NT2/D1 (cell line): ENCODE measurements at places on chromosomes 12 and 14.

DNA sequence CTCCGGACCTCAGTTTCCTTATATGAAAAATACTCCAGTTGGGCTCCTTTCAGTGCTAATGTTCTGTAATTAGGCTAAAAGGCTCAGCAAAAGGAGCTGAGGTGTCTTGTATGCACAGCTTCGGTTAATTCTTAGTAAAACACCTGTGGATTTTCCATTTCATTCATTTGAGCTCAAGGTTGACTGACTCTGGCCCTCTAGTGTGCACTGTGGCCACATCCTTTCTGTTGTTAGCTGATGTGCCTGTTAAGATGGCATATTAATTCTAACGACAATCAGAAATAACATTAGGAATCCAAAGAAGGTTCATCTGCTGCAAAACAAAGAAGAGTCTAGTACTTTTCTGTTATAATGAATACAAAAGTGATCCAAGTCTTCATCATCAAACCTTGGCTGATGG, 45.6 kb downstream of the UNC79 start:
- DNase-seq = no peak

DNA sequence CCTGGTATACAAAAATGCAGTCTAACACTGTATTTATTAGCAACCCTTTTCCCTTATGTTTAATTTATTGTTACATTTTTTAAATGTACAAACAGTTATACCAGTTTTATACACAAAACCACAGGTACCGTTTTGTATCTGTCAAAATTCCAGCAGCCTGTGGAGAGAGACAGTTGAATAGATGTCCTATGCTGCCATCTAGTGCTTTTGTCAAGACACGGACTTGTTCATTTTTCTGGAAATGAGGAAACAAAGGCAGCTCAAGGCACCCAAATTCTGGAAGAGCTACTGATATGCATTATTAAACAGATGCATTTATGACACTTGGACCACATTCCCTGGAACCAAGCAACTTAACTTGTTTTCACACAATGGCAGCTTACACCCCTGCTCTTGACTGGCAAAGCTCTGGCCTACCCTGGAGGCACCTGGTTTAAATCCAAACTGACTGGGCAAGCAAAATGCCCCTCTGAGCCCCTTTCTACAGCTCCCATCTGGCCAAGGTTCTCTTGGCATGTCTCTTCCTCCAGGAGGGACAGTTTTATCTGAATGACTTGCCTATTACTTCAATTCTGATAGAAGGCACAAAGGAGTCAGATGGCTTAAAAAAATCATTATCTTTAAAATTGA, 286.9 kb upstream of the PRKD1 start:
- peak; percentile 30 for DNase-seq

GRCh38 chr12:41439801-41440200, 251.7 kb downstream of the PDZRN4 start:
- no peak for DNase-seq

GRCh38 chr14:44663136-44663535, 156.1 kb upstream of the FSCB start:
- no peak for DNase-seq

DNA sequence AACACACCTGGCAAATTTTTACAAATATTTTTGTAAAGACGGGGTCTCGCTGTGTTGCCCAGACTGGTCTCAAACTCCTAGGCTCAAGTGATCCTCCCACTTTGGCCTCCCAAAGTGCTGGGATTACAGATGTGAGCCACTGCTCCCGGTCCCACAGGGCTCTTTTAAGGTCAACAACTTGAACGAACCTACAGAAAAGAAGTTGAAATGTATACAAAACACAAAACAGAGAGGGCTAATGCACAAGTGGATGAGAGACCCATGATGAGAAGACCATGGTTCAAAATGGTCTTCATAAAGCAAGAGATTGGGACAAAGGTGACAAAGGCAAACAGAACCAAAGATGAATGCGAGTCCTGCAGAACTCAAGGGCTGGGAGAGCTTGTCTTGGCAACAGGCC, 91.4 kb downstream of the CALM1 start:
- DNase-seq = no peak

- DNase-seq = no peak
Measured at GRCh38 chr12:28498850-28499249, 308.6 kb downstream of the CCDC91 start.

DNA sequence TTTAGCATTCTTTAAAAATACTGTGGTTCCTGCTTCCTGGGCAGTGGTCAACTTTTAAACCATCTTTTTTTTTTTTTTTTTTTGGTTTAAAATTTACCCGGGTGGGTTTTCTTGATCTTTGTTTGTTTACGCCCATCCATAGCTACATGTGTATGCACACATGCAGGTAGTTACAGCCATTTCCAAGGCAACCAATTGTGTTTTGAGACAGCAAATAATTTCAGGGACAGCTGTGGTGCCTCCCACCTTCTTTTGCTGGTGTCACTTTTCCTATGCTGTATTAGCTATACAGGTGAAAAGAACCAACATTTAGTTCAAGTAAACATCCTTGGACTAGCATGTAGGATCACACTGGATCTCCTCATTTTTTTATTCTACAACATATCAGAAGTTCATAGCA, 52.0 kb upstream of the PSMA6 start:
- DNase-seq = no peak

GRCh38 chr12:75923964-75924666, 107.5 kb downstream of the PHLDA1 start:
- DNase-seq = no peak

DNA sequence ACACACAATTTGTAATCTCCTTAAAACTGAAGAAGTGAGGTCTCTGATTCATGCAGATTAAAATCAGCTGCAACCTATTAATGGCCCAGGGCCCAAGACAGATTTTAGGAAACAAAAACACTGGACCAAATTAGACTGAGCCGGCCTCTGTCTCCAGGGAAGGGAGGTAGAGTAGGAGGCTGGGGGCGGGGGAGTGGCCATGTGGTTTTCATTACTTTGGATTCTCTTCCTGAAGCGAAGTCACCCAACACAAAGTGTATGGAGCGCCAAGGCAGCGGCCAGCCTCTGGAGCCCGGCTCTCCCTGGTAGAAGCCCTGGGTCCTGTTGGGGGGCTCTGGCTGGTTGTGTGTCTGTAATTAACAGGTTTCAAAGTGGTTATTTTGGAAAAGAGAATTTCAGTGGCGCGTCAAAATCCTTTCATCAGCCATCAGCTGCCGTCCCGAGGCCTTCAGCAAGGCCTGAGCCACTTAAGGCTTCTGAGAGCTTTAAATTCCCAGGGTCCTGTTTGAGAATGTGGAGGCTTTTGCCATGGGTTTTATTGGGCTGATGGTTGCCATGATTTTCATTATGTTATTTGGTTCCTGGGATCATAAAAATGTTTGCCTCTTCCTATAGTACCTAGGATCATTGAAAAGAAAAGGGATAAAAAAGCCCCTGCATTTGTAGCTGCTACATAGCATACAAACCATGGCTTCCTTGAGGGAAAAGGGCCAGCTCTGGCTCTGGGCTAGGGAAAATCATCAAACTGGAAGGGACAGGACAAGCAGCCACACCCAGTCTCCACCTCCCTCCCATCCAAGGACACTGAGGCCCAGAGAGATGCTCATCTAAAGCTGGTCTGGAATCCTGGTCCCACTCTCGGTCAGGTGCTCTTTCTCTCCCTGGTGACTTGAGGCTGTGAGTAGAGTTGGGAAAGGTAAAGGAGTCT, 282.4 kb downstream of the ZFP36L1 start:
- DNase-seq = no peak

- no peak for DNase-seq
Measured at GRCh38 chr12:80178846-80179245, 79.5 kb downstream of the OTOGL start.

- DNase-seq = no peak
Measured at GRCh38 chr14:81455390-81455789, 55.3 kb upstream of the STON2 start.

GRCh38 chr14:88576222-88576621, 13.4 kb downstream of the ZC3H14 start:
- no peak for DNase-seq

DNA sequence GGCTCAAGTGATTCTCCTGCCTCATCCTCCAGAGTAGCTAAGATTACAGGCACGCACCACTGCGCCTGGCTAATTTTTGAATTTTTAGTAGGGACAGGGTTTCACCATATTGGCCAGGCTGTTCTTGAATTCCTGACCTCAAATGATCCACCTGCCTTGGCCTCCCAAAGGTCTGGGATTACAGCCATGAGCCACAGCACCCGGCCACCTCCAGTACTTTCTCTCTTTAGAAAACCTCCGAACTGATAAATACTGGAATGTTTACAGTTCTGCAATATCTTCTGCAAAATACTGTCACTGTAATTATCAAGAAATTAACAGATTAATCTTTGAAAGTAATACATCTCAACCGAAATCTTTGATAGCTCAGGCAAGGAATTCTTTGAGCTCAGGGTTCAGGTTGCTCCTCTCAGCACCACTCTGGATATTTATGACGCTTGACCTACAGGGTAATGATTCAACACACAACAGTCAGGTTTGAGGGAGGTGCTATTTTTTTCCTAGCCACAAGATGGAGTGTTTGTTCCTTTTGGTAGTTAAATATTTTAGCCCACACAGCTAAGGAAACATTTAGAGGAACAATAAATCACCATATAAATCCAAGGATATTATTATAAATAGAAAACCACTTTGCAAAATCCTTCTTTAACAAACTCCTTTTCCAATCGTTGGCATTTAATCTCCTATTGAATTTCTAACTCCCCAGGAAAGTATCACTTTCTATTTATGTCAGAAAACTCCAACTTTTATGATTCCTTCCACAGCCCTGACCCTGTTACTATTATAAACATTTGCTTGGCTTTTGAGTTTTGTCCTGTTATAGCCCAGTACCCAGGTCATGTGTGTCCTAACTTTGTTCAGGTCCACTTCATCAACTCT, 48.6 kb upstream of the GTF2A1 start:
- DNase-seq = peak; percentile 16

DNA sequence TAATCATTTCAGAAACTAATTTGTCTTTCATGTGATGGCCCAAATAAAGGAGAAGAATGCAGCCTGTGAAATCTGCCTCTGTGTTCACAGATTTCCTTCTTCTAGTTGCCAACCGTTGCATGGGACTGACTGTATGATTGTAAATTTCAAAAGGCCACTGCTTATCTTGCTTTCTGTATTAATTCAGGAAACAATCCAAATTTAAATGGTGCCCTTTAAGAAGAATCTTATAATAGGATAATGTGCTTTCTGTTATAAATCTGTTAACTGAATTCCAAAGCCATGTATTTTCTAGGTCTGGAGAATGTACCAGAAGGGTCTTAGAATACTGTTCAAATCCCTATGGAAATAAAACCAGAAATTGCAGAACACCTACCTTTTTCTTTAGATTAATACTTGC, 58.6 kb upstream of the ATP2A2 start:
- no peak for DNase-seq

- DNase-seq = no peak
Measured at GRCh38 chr14:35384455-35385041, 20.0 kb downstream of the NFKBIA start.

GRCh38 chr14:92465353-92466055, 48.1 kb upstream of the RIN3 start:
- DNase-seq = no peak

DNA sequence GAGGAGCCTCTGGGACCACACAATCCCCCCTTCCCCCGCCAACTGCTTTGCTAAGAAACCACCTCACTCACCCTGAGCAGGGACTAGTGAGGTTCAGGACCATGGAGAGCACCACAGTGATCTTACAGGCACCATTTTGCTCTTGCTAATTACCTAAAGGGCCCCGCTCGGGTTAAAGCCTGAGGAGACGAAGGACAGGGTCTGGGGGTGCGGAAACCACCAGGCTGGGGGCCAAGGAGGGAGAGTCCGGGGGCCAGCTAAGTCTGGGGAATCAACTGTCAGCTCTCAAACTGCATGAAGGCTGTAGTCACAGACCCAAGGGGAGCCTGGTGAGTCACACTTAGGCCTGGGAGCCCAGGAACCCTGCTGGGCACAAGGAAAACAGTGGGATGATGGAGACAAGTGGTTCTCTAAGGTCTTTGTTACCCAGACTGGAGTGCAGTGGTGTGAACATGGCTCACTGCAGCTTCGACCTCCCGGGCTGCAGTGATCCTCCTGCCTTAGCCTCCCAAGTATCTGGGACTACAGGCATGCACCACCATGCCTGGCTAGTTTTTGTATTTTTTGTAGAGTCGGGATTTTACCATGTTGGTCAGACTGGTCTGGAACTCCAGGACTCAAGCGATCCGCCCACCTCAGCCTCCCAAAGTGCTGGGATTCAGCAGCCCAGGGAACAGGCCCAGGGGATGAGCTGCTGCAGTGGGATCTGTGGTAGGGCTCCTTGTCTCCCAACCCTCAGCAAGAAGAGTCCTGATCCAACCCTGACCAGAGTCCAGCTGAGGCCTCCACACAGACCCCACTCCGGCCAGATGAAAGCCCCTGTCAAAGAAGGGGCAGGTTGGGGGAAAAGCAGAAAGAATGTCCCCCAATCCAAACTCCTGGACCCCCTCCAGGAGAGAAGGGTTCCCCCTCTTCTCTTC, 98.8 kb downstream of the CALM1 start:
- DNase-seq = peak; percentile 70

- DNase-seq = no peak
Measured at GRCh38 chr14:67559639-67560038, 26.5 kb downstream of the PLEKHH1 start.

- DNase-seq = no peak
Measured at GRCh38 chr12:52214421-52214802, 18.6 kb upstream of the KRT7 start.

DNA sequence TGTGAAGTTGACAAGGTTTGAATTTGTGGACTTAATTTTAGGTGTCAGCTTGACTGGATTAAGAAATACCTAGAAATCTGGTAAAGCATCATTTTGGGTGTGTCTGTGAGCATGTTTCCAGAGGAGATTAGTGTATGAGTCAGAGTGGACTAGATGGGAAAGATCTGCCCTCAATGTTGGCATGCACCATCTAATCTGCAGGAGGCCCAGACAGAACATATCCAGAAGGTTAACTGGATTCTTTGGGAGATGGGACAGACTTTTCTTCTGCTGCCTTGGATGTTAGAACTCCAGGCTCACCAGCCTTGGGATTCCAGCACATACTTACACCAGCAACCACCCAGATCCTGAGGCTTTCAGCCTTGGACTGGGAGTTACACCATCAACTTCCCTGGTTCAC, 14.1 kb downstream of the SGPP1 start:
- DNase-seq = no peak

DNA sequence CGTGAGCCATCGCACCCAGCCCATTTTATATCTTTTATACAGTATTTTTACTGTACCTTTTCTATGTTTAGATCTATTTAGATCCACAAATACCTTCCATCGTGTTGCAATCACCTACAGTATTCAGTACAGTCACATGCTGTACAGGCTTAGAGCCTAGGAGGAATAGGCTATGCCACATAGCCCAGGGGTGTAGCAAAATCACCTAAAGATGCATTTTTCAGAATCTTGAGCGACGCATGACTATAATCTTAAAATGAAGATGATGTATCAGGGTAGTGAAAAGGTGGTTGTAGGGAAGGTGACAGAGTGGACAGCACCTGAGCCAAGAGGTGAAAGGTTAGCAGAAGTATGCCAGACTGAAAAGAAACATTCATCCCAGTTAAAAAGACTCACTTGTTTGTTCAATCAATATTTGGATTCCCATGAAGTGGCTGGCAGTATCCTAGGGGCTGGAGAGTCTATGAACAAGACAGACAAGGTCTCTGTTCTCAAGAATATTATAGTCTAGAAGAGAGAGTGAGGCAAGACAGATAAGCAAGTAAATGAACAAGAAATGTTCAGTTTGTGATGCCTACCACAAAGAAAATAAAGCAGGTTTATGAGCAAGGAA, 3.6 kb downstream of the SPRING1 start:
- no peak for DNase-seq
